Lower lobe of right lung (tissue), 2 donors: ENCODE measurements at places on chromosomes 12 and 14. TPM values are rescaled to one million over a fixed set of nuclear protein-coding genes. Genes with fewer than 3 reads are reported as not detected.

DNA sequence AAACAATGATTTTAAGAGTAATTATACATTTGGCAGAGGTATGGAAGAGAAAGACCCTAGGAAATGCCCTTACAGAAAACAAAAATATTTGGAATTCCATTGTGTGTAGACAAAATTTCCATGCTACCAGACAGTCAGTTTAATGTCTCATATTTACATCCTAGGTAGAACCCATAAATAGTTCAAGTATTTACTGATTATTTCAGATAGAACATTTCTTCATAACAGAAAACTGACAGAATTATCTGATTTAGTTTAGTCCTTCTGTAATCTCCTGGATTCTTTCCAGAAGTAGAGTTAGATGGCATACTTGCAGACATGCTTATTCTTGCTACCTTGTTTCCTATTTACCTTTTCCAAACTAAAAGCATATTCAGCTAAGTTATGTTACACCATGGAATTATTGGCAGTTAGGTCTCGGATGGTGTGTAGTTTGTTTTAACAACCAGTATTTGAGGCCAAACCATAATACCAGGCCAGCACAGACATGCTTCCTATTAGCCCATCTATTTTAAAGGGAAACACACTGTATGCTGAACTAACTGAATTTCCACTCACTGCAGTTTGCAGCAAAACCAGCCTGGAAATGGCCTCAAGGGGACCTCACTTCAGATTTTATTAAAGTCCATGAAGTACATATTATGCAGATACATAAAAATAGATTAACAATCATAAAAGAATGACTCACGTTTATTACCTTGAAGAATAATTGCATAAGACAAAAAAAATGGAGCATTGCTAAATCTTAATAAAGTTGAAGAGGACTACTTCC lies 126.6 kb upstream of the LRIG3 start:
- no peak for DNase-seq

GRCh38 chr12:113443030-113443539 lies 20.9 kb downstream of the SDSL start:
- DNase-seq, result no peak

GRCh38 chr12:11564984-11565651 lies 84.4 kb upstream of the ETV6 start:
- DNase-seq, result no peak

LMO3 gene
- total RNA-seq, result 127 TPM

SOX5 gene
- total RNA-seq, result 14.0 TPM
